Astrocyte (in vitro differentiated cells and primary cell): ENCODE measurements at places on chromosomes 12 and 14.

GRCh38 chr14:21059842-21060613 lies 2.4 kb downstream of the RNASE8 start:
- peak; percentile 62 for DNase-seq

DNA sequence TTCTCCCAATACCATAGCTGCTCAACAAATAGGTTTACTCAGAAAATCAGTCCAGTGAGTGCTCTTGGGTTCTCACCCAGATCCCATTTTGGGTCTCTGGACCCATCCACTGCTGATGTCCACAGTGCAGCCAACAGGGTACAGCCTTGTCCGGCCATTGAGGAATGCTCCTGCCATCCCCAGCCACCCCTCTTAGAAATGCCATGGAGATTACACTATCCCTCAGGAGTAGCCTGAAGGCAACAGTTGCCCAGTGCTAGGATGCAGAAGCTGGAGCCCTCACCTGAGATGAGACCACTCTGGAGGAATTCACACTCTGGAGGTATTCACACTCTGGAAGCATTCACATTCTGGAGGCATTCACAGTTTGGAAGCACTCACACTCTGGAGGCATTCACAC lies 958.8 kb upstream of the TMEM132C start:
- DNase-seq: no peak

DNA sequence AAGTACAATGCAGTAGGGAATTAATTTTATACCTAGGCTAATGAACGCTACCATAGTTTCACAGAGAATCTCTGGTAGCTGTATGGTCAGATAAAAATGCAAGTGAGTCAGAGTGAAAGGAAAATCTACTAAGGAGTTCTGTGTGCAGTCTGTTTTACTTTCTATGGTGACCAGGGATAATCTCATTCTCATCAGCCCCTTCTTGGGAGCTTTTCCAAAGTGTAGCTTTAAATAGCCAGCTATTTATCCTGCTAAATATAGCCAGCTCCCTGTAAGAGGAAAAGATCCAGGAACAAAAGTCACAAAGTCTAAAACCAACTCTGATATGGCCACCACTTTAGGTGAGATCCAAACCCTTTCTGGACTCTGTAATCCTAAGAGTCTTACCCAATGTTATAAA lies 75.5 kb downstream of the TMEM116 start:
- peak; percentile 54 for DNase-seq

- peak; percentile 6 for DNase-seq
These were observed 27.7 kb downstream of the DIO3 start for GRCh38 chr14:101588990-101589389.

DNA sequence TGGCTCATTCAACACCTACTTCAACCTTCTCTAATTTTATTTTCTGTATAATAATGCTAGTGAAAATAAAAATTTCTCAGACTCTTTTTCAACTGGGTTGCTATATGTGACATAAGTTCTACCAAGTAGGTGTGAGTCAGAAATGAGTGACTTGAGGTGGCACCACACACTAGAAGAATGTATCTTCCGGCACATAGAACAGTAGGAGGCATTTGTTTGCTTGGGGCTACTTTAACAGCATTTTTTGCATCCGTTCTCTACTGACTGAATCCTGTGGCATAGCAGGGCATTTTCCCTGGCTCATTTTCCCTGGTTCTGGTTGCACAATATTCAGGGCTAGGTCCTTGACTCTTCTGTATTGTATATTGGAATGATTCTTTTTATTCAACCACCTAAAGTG lies 194.0 kb upstream of the SLC16A7 start:
- DNase-seq: no peak

- peak; percentile 25 for DNase-seq
These were observed 73.7 kb downstream of the CIT start for GRCh38 chr12:119803381-119803791.

DNA sequence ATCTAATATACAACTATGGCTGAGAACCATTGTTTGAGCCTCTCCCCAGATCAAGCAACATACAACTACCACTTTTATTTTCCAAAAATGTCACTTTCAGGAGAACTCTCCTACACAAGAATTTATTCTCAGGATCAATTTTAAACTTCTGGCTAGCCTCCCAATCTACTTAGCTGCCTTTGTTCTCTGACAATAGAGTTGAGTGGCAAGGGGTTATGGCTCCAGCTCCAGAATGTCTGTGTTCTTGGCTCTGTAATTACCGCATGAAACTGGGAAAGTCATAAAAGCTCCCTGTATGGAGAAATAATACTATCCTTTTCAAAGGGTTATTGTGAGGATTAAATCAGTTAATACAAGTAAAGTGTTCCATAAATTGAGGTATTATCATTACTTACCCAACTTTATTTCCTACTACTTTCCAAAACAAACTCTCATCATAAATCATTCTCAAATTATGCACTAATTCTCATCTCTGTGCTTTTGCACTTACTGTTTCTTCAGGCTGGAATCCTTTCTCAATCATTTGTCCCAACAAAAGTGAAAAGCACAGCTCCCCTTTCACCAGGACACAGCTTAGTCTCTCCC lies 121.9 kb downstream of the GARIN6 start:
- no peak for DNase-seq

DNA sequence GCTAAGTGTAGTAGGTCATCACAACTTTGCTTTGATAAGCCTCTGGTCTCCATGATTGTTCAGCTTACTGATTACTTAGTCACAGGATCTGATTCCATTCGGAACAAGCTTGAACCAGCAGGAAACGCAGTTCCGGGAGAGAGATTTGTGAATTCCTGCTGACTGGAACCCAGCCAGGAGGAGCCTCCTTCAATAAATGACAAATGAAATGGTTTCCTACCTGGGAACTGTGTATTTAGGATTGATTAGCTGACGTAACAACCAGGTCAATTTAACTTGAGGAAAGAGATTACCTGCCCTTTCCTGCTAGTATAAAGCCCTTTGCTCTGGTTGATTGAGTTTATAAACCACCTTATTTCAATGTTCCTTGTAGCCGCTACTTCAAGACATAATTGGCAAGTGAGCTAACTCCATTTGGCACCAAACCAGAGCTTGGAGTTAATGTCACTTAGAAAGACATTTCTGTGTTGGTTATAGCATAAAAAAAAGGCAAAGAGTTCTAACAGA lies 35.1 kb upstream of the KCNH3 start:
- DNase-seq: peak; percentile 81

GRCh38 chr12:115455268-115455681 lies 771.3 kb upstream of the TBX3 start:
- DNase-seq: no peak

DNA sequence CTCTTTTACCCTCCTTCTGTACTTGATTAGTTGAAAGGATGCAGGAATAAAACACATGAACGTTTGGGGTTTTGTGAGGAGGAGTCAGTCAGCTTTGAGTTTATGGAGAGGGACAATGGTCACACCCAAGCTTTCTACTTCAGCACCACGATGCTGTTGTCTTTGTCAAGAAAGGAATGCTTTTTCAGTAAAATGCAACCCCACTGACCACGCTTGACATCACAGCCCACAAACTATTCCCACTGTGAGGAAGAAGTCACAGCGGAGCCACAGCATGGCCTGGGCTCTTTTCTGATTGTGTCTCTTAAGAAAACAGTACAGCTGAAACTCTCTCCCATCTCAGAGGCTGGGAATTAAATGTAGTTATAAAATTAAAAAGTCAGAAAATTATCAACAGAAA lies 135.2 kb downstream of the APAF1 start:
- peak; percentile 41 for DNase-seq

- DNase-seq: peak; percentile 3
These were observed 6.8 kb downstream of the FAM161B start for GRCh38 chr14:73943083-73943482.

DNA sequence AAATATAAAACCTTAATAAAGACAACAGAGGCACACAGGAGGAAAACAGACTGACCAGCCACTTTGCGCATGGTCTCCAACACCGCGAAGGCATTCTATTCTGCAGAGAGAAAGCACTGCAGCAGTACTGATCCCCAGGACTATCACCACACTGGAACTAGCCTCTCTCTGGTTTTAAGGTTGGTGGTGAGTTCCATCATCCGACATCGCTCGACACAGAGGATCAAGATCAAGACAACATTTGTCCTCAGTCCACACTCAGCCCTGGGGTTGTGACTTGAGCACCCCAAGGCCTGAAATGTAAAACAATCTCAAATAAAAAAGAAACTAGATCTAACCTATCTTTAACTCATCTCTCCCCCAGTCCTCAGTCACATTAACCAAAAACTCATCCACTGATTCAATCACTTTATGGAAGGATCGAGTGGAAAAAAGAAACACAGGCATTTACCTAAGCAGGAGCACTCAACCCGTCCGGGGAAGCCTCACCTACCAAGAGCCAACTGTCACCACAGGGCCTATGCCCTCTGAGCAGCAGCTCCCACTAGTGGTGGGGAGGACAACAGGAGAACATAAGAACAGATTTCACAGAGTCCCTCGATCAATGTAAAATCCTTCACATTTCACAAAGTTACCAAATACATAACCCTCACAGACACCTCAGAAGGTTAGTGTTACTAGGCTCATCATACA lies 17.7 kb downstream of the STXBP6 start:
- DNase-seq: no peak

GRCh38 chr14:87260460-87260859 lies 732.5 kb downstream of the GALC start:
- no peak for DNase-seq

DNA sequence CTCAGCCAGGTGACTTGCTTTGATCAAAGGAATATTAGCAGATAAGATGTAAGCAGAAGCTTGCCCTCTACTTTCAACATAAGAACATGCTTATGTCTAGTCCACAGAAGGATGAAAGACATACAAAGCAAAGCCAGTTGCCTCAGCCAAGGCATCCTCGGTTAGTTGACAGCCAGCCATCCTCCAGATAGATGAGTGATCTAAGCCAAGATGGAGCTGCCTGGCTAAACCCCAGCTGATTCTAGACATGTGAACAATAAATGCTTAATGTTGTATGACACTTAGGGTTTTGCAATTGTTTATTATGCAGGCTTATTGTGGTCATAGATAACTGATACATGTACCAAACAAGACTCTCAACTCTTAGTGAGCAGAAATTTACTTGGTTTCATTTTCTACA lies 157.6 kb upstream of the TMTC2 start:
- no peak for DNase-seq

DNA sequence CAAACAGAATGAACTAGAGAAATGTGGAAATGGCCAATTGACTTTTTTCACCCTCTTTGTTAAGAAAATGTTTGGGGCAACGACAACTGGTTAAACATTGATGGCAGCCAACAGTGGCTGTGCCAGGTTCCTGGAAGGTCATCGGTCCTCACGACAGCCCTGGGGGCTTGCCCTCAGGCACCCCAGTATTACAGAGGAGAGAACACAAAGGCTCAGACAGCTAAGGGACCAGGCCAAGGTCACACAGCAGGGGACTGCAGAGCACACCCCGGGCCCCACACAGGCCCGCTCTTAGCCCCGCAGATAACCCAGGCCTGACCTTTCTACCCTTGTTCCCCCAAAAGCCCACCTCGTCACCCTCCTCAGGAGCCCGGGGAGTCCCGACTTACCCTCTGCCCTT lies 1.3 kb downstream of the TRPV4 start:
- no peak for DNase-seq

DNA sequence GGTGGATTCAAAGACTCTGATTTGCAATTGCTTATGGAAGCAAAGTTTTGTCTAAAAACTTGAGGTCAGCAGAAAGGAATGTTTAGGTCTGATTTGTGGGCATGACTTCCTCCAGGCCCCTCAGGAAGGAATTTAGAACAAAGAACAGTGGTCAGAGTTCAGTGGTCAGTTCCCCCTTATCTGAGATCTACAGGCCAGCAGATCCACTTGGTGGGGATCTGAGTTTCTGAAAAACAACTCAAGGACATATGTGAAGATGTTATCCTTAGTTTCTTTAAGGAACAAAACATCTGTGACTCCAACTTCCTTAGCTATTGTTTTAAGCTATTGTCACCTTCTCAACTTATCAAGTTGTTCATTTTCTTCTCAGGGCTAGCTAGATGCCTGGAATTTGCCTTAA lies 28.0 kb upstream of the NAA30 start:
- DNase-seq: peak; percentile 27

DNA sequence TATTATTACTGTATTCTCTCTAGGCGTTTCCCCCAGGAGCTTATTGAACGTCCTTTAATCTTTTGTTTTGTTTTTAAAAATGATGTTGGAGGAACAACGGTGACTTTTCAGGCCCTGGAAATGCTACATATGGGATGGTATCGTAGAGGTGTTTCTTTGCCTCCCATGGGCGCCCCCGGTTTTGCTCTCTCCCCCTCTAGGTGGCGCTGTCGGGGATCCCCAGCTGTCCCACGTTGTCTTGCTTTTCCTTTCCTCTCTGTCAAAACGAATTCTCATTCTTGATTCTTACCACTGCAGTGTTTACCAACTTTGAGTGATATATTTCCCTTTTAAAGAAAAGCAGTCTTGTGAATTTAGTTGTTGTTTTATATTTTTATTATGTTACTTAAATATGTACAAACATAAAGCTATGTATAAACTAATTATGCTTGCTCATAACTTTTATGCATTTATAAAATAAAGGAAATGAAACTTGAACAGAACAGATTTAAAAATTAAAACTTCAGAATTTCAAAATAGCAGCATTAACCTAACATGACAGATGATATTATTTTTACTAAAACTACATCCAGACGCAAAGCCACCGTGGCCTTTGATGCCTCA lies 171.9 kb downstream of the RGS6 start:
- no peak for DNase-seq

DNA sequence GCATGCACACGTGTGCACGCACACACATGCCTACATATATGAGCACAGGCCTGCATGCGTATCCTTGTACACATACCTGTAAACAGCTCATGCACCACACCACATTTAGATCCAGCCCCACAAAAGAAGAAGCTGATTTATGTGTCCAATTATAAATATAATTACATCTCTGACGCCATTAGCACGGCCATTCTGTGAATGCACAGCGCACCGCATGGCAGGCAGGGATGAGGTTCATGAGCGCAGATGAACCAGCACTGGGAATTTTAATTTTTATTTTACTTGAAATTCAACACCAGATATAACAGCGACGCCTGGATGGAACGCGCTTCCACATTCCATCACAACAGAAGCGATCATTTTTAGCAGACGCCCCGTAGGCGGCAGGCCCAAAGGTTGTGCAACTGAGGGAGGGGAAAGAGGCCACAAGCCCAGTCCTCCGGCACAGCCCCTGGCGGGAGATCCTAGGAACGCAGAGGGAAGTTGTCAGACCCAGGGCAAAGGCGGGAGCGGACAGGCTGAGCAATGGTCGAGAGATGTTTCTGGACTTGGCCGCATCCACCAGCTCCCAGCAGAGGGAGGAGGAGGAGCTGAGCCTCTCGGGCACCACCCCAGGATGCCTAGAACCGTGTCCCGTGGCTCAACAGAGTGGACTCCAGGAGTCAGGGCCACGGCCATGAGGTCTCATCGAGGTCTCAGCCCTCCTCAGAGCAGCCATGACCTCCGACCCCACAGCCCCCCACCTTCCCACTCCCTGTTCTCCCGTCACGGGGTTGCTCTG lies 37.9 kb upstream of the GALNT9 start:
- no peak for DNase-seq

- DNase-seq: no peak
These were observed 100.0 kb downstream of the PAPOLA start for GRCh38 chr14:96602186-96602585.

- DNase-seq: no peak
These were observed 791.2 kb downstream of the TMEM121 start for GRCh38 chr14:106317593-106317992.

- DNase-seq: peak; percentile 52
These were observed 11.7 kb downstream of the HDAC7 start for GRCh38 chr12:47808050-47808449.
